Activated T-cell treated with anti-CD3 and anti-CD28 coated beads, Interleukin-2, amount 50 U/mL, for 1 hour (primary cell): ENCODE measurements at places on chromosomes 13 and 19.

DNA sequence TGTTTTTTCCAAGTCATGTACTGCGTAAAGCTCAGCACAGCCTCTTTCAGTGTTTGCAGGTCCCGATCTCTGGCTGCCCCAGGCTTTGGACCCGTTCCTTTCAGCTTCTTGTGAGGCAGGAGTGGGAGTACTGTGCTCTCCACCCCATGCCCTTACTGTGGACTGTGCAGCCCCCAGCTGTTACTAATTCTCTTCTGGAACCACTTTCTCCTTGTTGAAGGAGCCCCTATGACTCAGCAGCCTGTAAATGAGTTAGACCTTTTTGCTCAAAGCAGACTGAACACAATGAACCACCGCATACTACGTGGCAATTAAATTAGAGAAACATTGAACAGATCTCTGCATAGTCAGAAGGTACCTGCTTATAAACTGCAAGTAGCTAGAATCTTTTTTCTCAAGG lies 39.0 kb downstream of the SERTM1 start:
- no peak for DNase-seq

DNA sequence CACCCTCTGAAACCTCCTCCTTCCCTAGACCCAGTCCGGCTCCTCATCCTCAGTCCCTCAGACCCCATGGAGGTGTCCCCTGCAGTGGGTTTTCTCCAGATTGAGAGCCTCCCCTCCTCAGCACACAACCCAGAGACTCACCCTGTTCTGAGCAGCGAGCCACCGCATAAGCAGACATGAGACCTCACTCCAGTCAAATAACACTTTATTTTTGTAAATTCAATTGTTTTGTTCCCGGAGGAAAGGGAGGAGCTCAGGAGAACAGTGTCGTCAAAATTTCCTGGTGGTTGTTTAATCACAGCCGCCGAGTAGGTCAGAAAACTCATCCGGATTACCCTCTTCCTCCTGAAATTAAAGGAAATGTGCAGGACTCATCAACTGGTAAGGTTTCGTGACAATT lies 57.5 kb downstream of the ERICH4 start:
- DNase-seq: no peak

GRCh38 chr19:4503132-4503824 lies 15.0 kb downstream of the PLIN4 start:
- no peak for DNase-seq

DNA sequence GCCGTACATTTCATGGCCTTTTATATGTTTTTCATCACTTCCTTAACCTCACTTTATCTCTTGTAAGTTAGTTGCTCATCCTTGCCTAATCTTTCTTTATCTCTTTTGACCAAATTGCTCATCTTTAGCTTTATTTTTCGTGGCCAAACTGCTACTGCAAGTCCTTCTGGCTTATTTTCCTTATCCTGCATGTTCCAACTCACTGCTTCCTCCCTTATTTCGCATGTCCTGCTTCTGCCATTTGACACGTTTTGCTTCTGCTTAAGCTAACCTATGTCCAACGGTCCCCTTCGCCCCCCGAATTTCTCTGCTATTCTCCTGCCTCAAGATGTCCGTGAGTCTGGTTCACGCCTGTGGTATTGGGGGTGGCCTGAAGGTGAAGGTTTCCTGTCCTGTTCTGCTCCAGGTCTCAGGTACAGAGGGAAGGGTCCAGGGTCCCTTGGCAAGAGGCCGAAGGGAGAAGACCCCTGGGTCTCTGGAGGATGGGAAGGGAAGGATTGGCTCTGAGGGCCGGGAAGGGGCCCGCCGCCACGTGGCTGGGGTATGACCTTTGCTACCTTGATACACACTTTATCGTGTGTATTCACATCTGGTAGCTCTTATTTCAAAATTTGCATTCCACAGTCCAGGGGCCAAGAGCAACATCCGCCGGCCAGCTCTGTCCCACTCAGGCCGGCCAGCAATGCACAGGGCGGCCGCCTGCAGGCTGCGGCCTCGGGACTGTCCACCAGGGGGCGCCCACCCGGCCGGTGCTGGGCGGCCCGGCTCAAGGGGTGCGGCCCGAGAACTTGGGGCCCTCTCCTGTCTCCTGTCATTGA lies 2.9 kb upstream of the C19orf85 start:
- DNase-seq: peak; percentile 73

DNA sequence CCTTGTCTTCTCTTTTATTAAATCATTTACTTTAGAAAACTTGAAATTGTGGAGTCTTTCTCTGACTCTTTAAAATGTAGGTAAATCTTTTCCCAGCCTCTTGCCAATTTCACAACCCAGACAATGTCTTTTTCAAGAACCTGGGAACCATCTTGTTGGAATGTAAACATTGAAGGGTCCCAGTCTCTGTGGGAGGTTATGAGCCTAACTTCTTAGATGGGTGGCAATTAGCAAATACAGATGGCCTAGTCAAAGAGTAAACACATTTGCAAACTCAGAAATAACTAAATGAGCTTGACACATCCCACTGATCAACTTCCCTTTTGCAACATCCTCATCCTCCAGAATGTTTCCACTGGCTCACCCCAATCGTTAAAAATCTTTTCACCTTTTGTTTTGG lies 721.0 kb downstream of the PCDH9 start:
- no peak for DNase-seq

- no peak for DNase-seq
Measured at GRCh38 chr13:110156301-110157049, 150.5 kb downstream of the COL4A1 start.
